Stomach (tissue), 19 donors: ENCODE measurements at places on chromosomes 7 and 10. TPM values are rescaled to one million over a fixed set of nuclear protein-coding genes. Genes with fewer than 3 reads are reported as not detected.

DNA sequence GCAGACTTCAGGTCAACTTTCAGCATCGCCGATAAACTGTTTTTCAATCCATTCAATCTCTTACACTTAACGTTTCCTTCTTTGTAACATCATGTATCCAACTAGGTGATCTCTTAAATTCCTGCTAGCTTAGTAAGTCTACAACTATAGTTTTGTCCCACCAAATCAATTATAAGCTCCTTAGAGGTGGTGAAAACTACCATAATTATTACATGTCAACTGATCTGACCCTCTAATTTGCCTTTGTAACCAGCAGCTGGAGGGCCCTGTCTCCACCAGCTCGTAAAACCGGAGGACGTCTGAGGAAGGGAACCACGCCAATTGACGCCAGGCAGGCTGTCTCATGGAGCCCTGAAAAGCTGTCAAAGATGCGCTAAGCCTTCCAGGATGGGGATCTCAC is 113.4 kb downstream of the ABCC2 start:
- peaks cover 66% of the 10 kb centered on the region for H3K36me3 ChIP-seq
- H3K27me3 ChIP-seq = no peaks in the 10 kb centered on the region
- no peak for DNase-seq
- no peaks in the 10 kb centered on the region for H3K4me1 ChIP-seq
- no peak overlapping the region for H3K27ac ChIP-seq

- peaks cover 35% of the 10 kb centered on the region for H3K4me1 ChIP-seq
- H3K4me3 ChIP-seq = no peak overlapping the region
- no peak for DNase-seq
- H3K36me3 ChIP-seq = no peaks in the 10 kb centered on the region
- H3K27me3 ChIP-seq = no peaks in the 10 kb centered on the region
These were observed 50.2 kb downstream of the LAMB4 start for GRCh38 chr7:108079648-108080591.

DNA sequence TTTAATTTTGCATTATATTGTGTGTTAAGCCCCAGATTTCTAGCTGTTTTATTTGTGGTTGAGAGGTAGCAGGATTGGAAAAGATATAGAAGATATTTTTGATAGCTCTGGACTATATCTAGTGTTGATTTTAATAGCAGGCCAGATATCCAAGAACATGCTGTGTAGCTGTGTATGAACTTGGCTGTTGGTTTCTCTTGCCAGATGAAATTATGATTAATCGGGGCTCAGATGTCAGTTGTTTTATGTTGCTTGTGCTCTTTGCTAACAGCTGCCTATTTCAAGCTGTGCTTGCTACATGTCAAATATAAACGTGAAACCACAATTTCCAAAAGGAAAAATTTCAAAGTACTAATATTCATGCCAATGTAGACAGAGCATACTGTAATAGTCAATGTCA is 141.1 kb downstream of the GRM3 start:
- no peak for DNase-seq
- no peaks in the 10 kb centered on the region for H3K36me3 ChIP-seq
- H3K27me3 ChIP-seq = no peaks in the 10 kb centered on the region
- H3K27ac ChIP-seq = no peak overlapping the region
- no peak overlapping the region for H3K4me3 ChIP-seq
- no peaks in the 10 kb centered on the region for H3K4me1 ChIP-seq

Gene SLC16A12
- total RNA-seq = 3.1 TPM

DNA sequence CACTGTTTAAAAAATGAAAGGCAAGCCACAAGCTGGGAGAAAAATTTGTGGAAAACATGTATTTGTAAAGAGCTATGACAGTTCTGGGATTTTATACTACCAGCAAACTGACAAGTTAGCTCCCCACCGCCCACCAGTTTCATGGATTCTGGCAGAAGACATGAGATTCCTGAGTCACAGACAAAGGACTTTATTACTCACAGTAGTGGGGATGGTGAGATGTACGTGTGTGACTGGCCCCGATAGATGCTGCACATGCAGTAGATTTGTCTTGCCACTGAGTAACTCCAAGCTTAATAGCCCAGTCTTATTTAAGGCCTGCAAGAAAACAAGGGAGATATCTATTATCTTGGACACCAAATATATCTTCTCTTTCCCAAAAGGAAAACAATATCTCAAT is 281.7 kb downstream of the AHR start:
- H3K27ac ChIP-seq = no peak overlapping the region
- no peaks in the 10 kb centered on the region for H3K4me1 ChIP-seq
- no peak for DNase-seq
- no peaks in the 10 kb centered on the region for H3K27me3 ChIP-seq
- H3K36me3 ChIP-seq = no peaks in the 10 kb centered on the region

Gene IQUB
- total RNA-seq = not detected

GRCh38 chr10:93462371-93462770 is 19.8 kb downstream of the MYOF start:
- peaks cover 60% of the 10 kb centered on the region for H3K4me1 ChIP-seq
- DNase-seq = no peak
- no peak overlapping the region for H3K4me3 ChIP-seq
- H3K27ac ChIP-seq = peak overlapping the region; percentile 94

- H3K36me3 ChIP-seq = no peaks in the 10 kb centered on the region
- no peak overlapping the region for H3K4me3 ChIP-seq
- H3K4me1 ChIP-seq = no peaks in the 10 kb centered on the region
- no peak for DNase-seq
These were observed 65.8 kb upstream of the PRKAR2B start for GRCh38 chr7:106978425-106979420.

DNA sequence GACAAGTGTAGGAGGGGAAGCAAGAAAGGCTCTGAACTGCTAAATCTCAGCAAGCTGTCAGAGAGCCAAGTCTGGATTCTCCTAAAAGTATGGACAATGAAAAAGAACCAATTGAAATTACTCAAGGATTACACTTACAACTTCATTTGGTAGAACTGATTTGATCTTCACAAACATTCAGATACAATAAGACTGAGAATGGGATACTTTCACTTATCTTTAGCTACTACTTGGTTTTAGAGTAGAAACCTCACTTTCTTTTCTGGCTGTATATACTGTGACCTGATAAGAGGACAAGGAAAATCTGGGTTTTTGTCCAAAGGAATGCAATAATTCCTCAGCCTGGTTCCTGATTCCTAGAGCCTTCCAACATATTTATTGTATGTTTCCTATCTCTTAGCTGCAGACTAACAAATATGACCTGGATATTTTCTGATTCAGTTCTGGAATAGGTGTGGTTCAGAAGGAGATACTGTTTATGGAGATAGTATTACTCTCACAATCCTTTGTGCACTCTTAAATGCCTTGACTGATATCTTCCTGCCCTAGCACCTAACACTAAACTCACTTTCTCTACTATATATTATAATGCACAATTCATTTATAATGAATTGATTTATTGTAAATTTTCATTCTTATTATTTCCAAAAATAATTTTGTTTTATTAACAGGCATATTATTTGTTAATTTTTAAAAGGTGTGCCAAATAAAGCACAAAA is 7.3 kb downstream of the SEMA3A start:
- peaks cover 19% of the 10 kb centered on the region for H3K4me1 ChIP-seq
- no peaks in the 10 kb centered on the region for H3K36me3 ChIP-seq
- no peak overlapping the region for H3K4me3 ChIP-seq
- no peaks in the 10 kb centered on the region for H3K27me3 ChIP-seq
- DNase-seq = peak; percentile 29

DNA sequence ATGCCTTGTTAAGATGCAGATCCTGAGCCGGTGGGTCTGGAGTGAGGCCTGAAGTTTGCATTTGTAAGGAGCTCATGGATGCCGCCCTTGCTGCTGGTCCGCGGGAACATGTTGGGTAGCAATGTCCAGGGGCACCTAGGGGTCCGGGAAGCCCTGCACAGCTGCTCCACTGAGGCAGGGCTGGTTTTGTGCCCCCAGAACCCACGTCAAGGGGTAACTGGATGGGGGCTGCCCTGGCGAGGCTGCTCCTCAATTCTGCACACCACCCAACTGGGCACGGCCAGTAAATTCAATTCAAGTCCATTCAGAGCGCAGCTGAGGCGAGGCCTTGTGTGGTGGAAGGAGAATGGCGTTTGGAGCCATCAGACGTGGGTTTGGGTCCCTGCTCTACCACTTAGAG is 246.3 kb upstream of the PITRM1 start:
- no peaks in the 10 kb centered on the region for H3K4me1 ChIP-seq
- no peak overlapping the region for H3K27ac ChIP-seq
- no peak for DNase-seq
- peaks cover 10% of the 10 kb centered on the region for H3K27me3 ChIP-seq

Gene DIP2C
- 22.8 TPM for total RNA-seq
